ENCODE measurements at places on chromosomes 12 and 14.

GRCh38 chr12:123634142-123634561 lies 523 bp downstream of the GTF2H3 start:
- DNase-seq: no peak

DNA sequence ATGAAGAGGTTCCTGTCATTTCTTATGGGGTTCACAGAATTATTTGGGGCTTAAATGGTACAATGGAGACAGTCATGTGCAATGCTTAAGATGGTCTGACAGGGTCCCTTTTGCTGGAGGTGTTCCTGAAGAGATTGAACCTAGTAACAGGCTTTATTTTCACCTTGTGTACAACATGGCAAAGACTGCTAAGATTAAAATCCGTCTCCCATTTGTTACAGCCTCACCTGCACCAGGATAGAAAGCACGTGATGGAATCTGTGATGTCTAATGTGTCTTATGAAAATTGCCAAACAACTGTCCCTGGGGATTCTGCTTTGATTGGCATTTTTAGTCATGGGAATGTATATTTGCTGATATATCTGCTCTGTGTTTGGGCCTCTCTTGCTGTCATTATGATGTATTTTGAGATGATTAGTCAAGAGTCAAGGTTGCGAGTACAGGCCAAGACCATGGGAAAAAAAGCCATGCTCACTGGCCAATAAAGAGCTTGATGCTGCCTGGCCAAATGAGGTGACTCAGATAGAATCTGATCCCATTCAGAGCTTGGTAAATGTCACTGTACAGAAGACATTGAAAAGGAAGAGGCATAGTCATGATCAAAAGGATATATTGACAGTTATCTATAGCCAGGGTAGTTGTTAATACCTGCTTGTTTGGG lies 96.1 kb downstream of the FLRT2 start:
- no peak for DNase-seq

- DNase-seq: no peak
Observed at GRCh38 chr12:30450872-30451271, 244.8 kb downstream of the IPO8 start.

DNA sequence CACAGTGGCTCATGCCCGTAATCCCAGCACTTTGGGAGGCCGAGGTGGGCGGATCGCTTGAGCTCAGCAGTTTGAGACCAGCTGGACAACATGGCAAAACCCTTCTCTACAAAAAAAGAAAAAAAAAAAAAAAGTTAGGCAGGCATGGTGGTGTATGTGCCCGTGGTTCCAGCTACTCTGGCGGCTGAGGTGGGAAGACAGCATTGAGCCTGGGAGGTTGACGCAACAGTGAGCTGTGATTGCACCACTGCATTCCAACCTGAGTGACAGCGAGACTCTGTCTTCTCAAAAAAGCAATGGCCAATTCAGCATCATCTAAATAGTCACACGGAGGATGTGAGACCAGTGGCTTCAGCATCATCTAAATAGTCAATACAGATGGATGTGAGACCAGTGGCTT lies 10.4 kb upstream of the SAMD4A start:
- no peak for DNase-seq

DNA sequence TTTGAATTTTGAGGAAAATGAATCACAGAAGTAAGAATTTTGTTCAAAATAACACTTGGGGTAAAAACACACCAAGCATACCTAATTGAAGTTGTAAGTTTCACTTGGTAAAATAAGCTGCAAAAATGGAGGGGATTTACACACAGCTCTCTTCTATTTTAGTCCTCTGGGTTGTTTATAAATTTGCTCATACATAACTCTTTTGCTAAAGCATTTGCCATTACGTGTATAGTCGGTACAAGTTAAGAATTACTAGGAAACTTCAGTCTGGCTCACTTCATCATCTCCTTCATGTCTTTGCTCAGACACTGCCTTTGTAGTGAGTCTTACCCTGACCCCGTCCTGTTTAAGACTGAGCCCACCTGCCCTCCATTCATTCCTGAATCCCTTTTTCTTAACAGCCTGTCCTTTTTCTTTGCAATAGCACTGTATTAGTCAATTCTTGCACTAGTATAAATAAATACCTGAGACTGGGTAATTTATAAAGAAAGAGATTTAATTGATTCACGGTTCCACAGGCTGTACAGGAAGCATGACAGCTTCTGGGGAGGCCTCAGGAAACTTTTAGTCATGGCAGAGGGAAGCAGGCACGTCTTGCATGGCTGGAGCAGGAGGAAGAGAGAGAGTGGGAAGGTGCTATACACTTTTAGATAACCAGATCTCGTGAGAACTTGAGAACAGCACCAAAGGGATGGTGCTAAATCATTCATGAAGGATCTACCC lies 451.1 kb downstream of the PCNX1 start:
- DNase-seq: no peak

DNA sequence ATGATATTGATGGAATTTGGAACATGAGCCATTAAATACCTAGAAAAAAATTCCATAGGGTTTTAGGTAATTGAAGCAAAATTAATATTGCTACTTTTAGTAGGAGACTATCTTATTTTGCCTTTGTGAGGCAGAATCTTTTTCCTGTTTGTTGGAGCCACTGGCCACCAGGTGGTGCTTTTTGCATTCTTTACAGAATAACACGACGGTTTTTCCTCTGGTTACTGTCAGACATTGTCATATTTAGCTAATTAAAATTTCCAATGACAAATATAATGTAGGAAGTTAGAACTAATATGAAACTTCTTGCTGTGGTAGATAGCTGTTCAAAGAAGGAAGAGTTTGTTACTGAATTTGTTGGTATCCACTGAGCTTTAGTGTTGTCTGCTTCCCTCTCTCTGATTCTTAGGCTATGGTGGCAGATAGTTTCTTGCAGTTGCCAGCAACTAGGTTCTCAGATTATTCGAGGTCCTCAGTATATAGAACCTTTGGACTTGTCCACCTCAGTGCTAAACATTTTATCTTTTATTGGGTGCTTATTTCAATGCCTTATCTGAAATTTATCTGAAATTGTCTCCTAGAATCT lies 25.7 kb downstream of the RAB21 start:
- DNase-seq: no peak

- DNase-seq: peak; percentile 80
Observed at GRCh38 chr12:6851153-6851920, at the start of gene CDCA3. Gene CDCA3 (minus strand): TSS chr12:6851286. CDS start chr12:6850952, 334 bp downstream.

DNA sequence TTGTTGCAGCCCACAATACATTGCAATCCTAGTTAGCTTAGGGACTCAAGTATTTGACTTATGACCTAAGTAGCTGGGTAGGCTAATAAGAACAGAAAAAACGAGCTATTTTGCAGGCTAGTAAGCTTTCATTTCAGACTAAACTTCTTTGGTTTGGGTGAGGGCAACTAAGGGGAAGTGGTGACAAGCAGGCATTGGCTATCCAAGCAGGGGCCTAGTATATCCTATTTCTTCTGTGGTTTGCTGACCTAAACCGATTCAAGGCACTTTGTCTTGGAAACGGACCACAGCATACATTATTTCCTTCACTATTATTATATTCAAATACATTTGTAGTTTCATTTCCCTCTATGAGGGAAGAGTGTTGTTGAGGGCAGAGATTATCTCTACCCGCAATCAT lies 21.6 kb upstream of the SLC5A8 start:
- DNase-seq: no peak

DNA sequence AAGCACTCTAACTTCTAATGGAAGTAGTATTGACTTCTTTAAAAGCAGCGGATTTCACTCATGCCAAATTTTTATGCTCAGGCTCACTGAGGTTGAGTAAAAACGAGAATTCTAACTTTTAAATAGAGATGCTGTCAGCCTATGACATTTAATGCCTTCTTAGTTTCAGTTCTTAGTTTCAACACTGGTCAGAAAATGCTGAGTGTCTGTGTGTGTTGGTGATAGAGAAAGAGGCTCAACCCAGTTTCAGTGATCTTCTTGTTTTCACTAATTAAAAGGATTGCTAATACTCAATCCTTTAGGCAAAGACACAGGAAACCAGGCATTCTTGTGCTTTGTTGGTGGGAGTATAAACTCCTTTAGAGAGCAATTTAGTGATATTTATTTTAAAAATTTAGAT lies 31.0 kb downstream of the PEBP1 start:
- DNase-seq: no peak
